ENCODE measurements at places on chromosomes 1 and 21.
A peak's percentile ranks its signal among the peaks of the same experiment; 100 is the strongest.

- DNase-seq = no peak
Observed at GRCh38 chr1:171137580-171137979, 46.9 kb downstream of the FMO3 start.

GRCh38 chr1:173100476-173101107, 49.9 kb upstream of the TNFSF18 start:
- no peak for DNase-seq

- no peak for DNase-seq
Observed at GRCh38 chr1:220217383-220217988, 54.8 kb downstream of the RAB3GAP2 start.

- no peak for DNase-seq
Observed at GRCh38 chr21:42566524-42567213, 53.0 kb downstream of the SLC37A1 start.

- no peak for DNase-seq
Observed at GRCh38 chr1:18766328-18766727, 93.1 kb downstream of the TAS1R2 start.

DNA sequence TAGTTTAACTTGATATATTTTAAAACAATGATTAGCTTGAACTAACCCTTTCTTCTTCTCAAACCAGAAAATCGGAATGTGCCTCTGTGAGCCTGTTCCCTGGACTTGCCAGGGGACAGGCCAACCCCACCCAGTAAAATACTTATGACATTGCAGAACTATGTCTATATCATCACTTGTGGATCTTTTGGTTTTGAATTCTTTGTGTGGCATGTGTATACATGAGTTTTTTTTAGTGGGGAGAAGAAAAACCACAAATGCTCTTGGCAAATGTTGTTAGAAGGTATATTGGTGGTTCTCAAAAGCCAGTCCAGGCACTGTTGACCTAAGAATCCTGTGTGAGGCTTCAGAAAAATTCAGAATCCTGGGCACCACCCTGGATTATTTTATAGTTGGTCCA, 347.4 kb downstream of the SIPA1L2 start:
- DNase-seq = no peak

- DNase-seq = no peak
Observed at GRCh38 chr1:40703316-40703715, 11.8 kb downstream of the NFYC start.

GRCh38 chr21:20592463-20592862, 405.7 kb upstream of the NCAM2 start:
- DNase-seq = no peak

DNA sequence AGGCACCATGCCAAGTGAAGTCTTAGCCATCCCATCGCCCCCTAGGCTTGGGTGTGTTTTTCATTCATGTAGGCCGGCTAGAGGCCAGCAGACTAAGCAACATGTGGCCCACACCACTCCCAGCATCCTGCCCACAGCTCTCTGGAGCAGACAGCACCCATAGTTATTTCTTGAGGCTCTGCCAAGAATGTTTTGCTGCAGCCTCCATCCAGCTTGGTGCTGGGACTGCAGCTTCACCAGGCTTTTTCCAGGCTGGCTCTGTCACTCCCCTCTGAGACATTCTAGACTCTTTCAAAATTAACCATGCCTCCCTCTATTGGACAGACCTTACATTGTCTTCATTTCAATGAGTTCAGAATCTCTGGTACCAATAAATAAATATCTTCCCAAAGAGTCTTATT, 104.2 kb downstream of the DUSP10 start:
- no peak for DNase-seq

DNA sequence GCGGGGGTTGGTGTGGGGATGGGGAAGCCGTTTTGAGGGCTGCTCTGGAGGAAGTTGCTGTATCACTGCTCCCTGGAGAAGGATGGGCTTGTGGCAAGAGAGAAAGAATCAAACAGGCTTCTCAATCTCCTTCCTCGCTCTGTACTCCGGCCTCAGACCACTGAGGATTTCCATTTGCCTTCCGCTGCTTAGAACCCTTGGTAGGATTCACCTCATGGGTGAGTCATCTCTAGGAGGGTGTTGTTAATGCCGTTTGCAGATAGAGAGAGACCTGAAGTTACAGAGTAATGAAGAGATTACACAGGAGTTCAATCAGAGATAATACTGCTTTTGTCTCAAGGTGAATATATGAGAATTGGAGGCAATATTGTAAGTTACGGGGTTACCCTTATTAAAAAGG, 15.3 kb downstream of the SLC35F3 start:
- no peak for DNase-seq

GRCh38 chr1:67184838-67185421, 18.7 kb downstream of the IL23R start:
- no peak for DNase-seq

- DNase-seq = no peak
Observed at GRCh38 chr1:39727221-39727931, 11.3 kb upstream of the PPIE start.

- DNase-seq = no peak
Observed at GRCh38 chr21:45226540-45227326, 61.0 kb downstream of the POFUT2 start.

GRCh38 chr1:1050577-1051052, 23.5 kb downstream of the RNF223 start:
- DNase-seq = no peak

- DNase-seq = no peak
Observed at GRCh38 chr1:95122151-95122697, 5.1 kb downstream of the TLCD4 start.

- no peak for DNase-seq
Observed at GRCh38 chr1:9792156-9793042, 31.4 kb downstream of the CLSTN1 start.

- no peak for DNase-seq
Observed at GRCh38 chr1:213541641-213542040, 446.1 kb upstream of the PROX1 start.

GRCh38 chr1:112692681-112693080, 14.2 kb downstream of the RHOC start:
- DNase-seq = no peak

- DNase-seq = no peak
Observed at GRCh38 chr1:93408203-93408602, 39.7 kb upstream of the FNBP1L start.

- DNase-seq = no peak
Observed at GRCh38 chr1:150273311-150273710, 721 bp downstream of the C1orf54 start.

- no peak for DNase-seq
Observed at GRCh38 chr1:41073971-41074370, 52.4 kb upstream of the SLFNL1 start.

- DNase-seq = no peak
Observed at GRCh38 chr1:105608713-105609112, 1447.8 kb upstream of the PRMT6 start.

DNA sequence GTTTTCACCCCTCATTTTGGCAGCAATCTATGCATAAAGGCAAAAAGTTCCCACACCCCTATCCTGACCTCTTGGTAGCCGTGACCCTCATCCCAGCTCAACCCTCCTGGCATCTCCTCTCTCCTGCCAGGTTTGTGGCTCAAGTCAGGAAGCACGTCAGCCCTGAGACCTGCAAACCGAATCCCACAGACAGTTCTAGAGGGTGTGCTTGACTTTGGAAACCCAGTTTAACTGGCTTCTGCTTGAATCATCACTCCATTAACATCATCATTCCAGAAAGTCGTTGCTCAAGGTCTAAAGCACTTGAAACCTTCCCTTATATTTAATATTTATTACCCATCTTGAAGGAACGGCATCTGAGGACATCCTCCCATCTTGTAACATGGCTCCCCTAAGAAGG, 133.4 kb upstream of the ERG start:
- DNase-seq = no peak

- DNase-seq = no peak
Observed at GRCh38 chr1:7334475-7335035, 436.5 kb upstream of the VAMP3 start.

DNA sequence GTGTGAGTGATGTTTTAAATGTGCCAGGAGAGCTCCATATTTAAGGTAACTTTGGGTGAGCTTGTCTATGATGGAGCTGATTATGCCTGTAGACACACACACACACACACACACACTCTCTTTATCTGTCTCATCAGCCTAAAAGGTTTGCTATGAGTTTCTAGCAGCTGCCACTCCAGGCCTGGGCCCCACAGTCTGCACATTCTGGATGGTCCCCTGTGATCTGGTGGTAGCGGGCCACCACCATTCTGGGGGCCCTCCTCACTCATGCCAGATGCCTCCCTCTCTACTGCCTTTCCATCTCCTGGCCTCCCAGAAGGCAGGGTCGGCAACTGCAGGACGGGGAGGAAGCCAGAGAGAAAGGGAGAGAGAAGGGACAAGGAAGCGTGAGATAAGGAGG, 129.2 kb upstream of the TNR start:
- no peak for DNase-seq

DNA sequence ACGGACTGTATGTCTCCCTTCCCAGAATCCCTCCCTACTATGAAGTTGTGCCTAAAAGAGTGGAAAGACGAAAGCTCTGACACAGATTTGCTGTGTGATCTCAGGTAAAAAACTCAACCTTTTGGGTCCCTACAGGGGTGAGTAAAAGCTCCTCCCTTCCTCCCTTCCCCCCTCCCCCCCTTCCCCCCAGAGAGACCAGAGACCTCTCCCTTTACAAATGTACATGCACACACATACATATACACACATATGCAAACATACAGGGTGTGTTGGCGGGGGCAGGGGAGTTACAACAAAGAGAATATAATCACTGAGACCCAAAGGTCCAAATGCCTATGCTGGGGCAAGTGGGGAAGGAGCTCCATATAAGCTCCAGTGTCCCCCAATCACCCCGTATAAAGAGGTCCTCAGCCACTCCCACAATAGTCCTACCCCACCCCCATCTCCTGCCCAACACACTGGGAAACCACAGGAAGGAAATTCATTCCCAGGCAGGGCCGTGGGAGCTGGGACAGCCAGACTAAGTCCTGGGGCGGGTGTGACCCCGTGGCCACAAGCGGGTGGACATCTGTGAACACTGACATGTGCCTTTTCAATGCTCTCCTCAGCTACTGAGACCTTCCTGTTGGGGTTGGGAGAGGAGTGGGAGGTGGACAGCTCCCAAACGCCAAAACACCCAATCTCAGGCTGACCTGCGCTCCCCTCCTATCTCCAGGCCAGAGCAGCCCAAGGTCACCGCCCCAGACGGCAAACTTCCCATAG, 2.0 kb downstream of the MEF2D start:
- DNase-seq = no peak

DNA sequence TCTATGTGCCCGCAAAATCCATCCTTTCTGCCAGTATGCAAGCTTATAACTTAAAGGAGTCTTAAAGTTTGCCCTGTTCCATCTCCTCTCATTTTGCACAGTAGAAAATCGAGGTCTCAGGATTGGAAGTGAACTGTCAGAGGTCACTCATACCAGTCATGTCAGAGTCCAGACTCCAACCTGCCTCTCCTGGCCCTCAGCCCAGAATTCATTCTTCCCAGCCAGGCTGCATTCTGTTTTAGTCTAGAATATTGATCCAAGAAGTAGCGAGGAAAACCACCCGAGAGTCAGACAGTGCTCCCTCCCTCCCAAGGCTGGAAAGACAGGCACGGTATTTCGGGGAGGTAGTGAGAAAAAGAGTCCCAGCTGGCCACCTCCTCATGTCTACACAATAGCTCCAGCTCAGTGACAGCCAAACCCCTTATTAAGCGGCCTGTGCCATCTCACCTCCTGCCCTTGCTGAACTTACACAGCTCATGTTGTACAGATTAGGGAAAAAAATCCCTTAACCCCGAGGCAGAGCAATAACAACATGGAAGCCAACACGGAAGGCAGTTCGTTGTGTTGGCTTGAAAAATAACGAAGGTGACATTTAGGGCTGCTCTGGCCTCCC, 89.4 kb downstream of the OMA1 start:
- DNase-seq = no peak

- DNase-seq = no peak
Observed at GRCh38 chr1:111735858-111736544, 3.2 kb downstream of the INKA2 start.

DNA sequence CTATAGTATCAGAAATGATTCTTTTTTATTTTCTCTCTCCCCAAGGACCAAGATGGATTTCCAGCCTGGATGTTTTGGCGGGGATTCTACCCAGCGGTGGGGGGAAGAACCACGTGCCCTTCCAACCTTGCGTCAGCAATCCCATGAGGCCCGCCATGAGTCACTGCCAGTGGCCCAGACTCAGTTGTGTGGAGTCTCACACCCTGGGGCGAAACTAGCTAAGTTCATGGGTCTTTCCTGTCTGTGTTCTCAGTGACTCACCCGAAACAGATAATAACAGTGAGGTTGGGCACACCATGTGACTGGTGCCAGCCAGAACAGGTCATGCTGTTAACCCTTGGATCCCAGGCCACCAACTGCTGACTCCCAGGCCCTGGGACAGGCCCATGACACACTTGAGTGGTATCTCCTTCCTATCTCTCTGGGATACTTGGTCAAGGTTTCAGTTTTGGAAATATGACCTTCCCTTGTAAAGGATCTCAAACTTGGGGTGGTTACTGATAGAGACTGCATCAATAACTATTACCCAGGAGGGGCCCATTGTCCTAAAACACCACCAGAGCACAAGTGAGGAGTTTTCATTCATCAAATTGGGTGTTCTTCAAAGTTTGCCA, 98.0 kb upstream of the DUSP10 start:
- DNase-seq = peak; percentile 38

- DNase-seq = no peak
Observed at GRCh38 chr1:18641005-18641941, 10.6 kb downstream of the PAX7 start.

DNA sequence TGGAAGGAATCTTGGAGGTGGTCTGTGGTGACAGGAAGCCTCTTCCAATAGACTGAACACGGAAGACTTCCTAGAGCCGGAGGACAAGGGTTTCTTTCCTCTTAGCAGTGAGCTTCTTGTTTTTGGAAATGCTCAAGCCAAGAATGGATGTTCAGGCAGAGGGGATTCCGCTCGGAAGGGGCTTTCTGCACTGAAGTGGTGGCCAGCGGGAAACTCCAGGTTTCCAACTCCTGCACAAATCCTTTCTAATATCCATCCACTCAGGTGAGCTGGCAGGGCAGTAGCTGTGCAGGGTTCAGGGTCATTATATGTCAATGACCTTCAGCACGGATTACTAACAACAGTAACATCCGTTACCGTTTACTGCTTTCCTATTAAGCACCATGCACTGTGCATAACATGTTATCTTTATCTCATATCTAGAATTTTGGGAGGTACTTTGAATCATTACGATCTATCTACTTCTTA, 573 bp upstream of the CPT2 start:
- no peak for DNase-seq

- no peak for DNase-seq
Observed at GRCh38 chr1:100597784-100598183, 59.8 kb downstream of the GPR88 start.
